SK-N-SH (cell line): ENCODE measurements at places on chromosomes 6 and 20. TPM values are rescaled to one million over a fixed set of nuclear protein-coding genes. Genes with fewer than 3 reads are reported as not detected.

- no peak for DNase-seq
Observed at GRCh38 chr6:38818691-38819090, 103.6 kb downstream of the DNAH8 start.

The HLA-DQA2 gene
- polyA plus RNA-seq, result not detected in 2 replicates

- no peak for DNase-seq
Observed at GRCh38 chr20:57781901-57782300, 72.1 kb upstream of the PMEPA1 start.

The LGSN gene
- not detected in 2 replicates for polyA plus RNA-seq

DNA sequence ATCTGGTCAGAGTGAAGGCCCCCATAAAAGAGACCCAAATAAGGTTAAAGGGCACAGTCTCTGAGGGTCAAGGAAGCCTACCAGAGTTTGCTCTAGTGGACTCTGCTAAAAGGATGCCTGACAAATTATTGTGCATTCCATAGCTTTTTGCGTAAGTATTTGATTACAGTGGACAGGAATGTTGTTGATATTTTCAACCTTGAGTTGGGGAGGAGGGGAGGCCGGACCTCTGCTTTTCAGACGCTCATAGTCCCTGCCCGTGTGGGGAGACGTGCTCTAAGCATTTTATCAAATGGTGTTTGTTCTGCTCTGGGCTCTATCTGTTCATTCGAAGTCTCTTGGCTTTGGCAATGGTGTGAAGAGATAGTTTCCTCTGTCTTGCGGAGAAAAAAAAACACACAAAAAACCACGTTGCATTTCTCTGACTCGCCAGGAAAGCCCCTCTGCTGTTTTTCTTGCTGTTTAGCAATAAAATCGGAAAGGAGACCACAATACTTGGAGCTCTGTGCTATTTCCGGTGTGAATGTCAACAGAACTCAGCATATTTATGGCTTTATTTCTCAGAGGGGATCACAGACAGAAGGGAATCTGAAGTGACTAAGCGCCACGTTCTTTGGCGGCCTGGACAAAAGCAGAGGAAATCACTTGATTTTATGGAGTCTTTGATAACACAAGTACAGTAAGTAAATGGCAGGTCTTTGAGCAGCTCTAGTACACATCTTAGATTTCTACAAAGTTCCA, 159.8 kb downstream of the ZFP64 start:
- DNase-seq, result no peak

The C2 gene
- polyA plus RNA-seq, result 0.15 and 0.43 TPM in 2 replicates

DNA sequence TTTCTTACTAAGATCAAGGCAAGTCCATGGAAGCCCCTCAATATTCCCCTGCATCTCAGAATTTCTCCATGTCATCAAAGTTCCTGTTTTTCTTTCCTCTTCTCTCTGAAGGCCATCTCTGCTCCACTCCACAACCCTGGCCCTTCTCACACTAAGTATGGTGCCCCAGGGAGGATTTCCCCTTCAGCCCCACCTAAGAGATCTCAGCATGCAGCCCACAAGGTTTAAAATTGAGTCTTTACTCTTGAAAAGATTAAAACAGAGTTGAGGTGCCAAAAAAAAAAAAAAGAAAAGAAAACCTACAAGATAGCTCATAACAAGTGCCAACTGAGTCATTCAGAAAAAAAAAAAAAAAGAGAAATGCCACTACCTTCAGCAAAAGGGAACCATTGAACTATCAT, 36.5 kb upstream of the TNFAIP3 start:
- DNase-seq, result no peak
